ENCODE measurements at places on chromosomes 5 and 9.
A peak's percentile ranks its signal among the peaks of the same experiment; 100 is the strongest.

- no peak for DNase-seq
These were observed 6.0 kb upstream of the SPATA31E1 start for GRCh38 chr9:87876708-87877107.

- DNase-seq, result no peak
These were observed 48.3 kb upstream of the EGFL7 start for GRCh38 chr9:136614372-136614922.

- DNase-seq, result no peak
These were observed 115.4 kb downstream of the EGFLAM start for GRCh38 chr5:38373743-38374142.

DNA sequence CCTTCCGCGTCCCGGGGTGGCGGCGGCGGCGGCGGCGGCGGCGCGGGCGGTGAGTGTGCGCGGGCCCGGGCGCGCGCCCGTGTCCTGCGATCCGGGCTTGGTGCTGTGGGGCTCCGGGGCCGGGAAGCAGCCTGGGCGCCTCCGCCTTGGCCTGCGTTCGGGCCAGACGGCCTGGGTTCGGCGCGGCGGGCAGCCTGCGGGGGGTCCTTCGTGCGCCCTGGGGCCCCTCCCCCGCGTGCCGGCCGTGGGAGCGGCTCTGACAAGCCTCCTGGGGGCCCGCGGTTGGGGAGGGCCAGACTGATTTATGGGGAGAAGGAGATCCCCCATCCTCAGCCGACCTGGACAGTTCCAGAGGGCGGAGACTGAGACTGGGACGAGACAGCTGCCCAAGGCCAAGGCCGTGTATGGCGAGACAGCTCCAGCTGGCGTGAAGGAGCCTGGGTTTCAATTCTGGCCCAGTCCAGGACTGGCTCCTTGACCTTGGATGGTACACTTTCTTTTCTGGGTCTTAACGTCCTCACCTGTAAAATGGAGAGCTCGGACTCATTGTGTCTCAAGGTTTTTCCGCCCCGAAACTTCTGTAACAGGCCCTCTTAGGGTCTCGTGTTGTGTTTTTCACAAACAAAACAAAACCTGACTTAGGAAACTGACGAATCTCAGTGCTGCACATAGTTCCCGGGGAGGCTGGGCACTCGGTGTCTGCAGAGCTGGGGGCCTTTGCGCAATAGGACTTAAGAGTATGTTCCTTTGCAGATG lies 603 bp downstream of the TMEM268 start:
- peak; percentile 50 for DNase-seq

GRCh38 chr9:71072587-71072986 lies 48.8 kb downstream of the TRPM3 start:
- no peak for DNase-seq

Measured in activated CD4-positive, alpha-beta T cell treated with anti-CD3 and anti-CD28 coated beads, Interleukin-2, amount 50 U/mL, for 1 hour (primary cell).